ENCODE measurements at places on chromosomes 11 and 22.

DNA sequence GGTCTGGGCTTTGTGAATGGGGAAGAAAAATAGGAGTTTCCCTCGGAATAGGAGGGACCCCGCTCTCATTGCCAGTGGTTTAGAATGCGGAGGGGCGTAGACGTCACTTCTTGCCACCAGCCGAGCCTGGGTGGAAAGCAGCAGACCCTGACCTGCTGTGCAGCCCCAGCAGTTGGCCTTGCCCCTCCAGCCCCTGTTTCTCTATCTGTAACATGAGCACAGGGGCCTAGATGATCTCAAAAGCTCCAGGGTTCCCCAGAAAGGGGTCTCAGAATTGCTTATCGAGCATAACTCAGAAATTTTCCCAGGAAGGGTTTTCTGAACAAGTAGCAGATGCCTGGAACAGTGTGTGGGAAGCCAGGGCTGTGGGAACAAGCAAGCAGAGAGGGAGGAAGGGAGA, 43.9 kb downstream of the C11orf91 start:
- no peak for DNase-seq

- no peak for DNase-seq
Observed at GRCh38 chr11:60389279-60389910, 6.9 kb upstream of the MS4A14 start.

GRCh38 chr22:44091021-44091721, 67.1 kb downstream of the PARVB start:
- DNase-seq = peak; percentile 30

DNA sequence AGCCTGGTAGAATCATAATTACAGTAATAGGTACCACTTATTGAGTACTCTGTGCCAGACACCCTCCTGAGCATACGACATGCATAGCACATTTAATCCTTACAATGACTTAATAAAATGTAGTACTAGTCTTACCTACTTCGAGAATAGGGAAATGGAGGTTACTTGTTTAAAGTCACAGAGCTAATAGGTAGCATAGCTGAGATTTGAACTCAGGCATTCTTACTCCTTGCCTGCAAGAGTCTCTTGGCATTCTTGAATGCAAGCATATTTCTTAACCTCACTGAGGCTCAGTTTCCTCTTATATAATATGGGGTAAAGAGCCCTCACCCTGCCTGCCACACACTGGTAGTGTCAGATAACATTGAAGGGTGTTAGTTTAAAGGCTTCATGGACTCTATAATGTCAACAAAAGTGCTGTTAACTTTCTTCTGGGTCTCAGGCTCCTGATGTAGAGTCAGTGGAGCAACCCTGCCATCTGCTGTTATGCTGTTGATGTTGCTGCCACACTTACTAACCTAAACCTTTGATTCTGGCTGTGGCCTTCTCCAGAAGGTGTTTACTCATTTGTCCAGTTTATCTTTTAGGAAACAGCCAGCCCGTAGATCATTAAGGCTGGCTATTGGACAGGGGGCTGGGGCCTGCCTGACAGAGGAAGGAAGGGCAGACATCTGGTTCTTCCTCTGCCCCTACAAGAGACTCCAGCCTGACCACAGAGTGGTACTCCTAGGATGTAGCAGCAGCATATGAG, 18.9 kb downstream of the LIMK2 start:
- peak; percentile 14 for DNase-seq

DNA sequence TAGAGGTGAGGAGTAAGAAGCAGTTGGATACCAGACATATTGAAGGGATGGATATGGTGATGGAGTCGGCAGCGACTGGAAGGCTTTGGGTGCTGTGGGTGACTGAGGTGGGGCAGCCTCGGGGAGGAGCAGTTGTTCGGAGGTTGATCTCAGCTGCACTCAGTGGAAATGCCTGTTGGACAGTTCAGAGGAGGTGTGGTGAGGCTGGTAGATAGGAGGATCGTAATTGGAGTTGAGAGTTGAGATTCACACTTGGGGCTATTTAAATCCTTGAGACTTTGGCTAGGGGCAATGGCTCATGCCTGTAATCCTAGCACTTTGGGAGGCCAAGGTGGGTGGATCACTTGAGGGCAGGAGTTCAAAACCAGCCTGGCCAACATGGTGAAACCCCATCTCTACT, 6.9 kb downstream of the OTUB1 start:
- DNase-seq = no peak

DNA sequence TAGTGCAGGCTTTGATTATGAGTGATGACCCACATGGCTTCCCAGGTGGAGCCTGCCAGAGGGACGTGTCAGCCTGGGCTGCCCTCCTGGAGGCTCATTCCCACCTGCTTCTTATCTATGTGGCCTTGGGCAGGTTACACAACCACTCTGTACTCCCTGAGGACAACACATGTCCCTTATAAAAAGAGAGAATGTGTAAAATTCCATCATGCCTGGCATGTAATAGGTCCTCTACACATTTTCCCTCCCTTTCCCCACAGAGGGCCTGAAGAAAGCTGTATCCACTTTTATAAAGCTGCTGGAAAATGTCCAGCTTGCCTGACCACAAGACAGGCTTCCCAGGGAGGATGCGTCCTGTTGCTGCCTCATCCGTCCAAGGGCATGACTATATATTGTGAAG, 55.0 kb upstream of the VSTM5 start:
- no peak for DNase-seq

DNA sequence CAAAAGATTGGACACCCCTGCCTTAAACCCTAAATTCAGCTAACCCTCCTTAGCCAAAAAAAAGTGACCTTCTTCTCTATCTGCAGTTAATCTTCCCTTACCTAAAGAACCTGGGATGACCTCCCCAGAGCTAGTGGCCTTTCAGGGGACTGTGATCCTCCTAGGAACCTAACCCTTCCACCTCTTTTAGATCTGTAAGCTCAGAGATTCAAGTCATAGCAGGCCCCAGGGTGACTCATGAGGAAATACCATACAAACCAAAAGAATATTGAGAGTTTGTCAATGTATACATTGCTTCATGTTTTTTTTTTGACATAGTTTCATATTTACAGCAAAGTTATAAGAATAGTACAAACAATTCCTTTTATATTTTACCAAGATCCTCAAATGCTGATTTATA, 38.3 kb upstream of the CXCR5 start:
- peak; percentile 52 for DNase-seq

DNA sequence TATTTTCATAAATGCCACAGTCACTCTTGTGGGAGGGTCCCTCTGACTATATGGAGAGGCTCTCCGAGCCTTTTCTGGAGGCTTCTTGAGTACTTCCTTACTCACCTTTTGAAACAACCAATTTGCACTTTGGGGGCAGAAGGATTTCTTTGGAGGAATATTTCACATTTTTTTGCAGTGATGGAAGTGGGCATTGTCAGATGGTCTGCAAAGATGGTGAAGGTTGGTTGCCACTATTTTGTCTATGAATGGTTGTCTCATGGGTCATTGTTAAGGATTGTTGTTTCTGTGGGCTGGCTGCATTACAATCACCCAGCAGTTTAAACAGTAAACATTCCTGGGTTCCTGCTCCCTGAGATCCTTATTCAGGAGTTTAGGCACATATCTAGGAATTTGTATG, 388.2 kb downstream of the TMEM135 start:
- DNase-seq = no peak

DNA sequence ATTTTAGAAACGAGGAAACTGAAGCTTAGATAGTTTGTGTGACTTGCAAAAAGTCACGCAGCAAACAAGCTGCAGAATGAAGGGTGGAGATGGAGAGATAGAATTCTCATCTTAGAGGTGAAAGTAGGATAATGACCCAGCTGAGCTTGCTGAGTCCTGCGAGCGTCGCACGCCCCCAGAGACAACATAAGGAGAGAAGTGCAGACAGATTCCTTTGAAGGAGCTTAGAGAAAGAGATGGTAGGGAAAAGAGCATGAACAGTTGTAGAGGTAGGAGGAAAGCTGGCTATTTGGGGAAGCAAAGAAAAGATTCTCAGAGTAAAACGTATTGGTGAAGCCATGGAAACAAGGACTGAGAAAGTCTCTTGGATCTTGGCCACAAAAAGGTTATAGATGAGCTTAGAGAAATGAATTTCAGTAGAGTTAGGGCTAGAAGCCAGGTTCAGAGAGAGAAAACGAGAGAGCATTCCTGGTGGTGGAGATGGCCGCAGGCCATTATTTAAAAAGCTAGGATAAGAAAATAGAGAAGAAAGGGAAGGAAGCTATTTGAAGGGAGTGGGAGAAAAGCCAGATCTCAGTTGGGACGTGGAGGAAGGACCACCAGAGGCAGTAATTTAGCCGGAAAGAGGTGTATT, 44.8 kb downstream of the FAM83F start:
- no peak for DNase-seq

- DNase-seq = no peak
Observed at GRCh38 chr22:35837101-35837727, 119.5 kb downstream of the APOL5 start.

DNA sequence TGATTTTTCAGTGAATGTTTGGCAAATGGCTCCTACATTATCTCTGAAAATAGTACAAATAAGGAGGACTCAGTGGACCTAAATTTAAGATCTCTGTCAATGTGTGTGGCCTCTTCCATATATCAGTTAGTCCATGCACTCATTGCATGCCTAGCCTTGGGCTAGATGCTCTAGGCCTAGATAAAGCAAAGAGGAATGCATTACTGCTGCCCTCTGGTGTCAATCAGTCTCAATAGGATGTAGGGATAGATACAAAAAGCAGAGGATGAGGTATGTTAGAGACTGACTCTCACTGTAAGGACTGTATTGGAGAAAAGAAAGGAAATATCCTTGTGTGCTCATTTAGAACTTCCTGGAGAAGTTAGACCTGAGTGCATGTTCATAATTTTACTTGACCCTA, 42.0 kb downstream of the MS4A2 start:
- peak; percentile 10 for DNase-seq

- no peak for DNase-seq
Observed at GRCh38 chr22:20532256-20532993, 25.0 kb downstream of the MED15 start.

DNA sequence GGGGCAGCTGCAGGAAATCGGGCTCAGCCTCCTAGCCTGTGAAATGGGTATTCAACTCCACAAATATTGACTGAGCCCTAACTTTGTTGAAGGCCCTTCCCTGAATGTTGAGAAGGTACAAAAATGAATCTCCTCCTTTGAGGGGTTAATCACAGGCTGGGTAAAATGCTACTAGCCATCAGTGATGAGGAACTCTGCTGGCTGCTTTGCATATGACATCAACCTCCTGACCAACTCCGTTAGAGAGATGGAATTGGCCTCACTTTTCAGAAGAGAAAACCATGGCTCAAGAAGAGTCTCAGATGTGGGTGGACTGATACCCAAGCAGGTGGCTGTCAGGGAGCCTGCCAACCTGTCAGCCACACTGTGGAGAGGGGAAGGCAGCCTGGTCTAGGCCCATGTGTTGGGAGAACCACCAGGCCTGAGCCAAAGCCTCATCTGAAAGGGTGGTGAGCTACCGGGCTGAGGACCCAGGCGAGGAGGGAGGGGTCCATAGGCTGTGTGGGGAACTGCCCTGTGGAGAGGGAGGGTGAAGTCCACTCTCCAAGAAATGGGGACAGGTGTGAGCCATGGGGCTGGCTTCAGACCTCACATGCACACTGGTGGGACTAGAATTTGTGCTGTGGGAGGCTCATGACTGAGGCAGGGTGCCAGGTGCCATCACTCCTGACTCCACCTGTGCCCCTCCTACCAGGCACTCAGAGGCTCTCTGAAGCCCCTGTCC, 11.8 kb downstream of the CDCA5 start:
- DNase-seq = no peak

DNA sequence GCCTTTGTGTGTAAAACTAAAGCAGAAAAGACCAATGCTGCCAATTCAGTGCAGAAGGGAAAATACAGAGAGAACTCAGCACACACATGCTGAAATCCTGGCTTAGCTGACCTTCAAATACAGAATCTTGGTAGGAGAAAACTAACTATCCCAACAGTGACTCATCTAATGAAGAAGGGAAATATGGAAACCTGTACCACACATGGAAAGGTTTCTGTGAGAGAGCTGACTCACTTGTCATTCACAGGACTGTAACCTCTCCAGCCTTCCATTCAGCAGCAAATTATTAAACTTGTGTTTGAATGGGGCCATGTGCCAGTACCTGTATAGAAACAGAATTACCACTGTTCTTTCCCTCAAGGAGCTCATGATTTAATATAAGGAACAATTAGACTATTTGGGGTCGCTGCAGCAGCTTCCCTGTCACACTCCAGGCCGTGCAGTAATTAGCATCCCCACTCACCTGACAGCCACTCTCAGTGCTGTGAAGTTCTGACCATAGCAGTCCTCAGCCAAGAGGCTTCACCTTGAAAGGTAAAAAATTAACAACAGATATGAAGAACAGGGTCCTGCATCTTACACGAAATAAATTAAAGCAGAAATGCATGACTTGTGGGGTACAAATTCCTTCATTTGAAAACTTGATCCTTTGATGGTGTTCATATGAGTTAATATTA, 53.9 kb downstream of the MSANTD4 start:
- DNase-seq = no peak

DNA sequence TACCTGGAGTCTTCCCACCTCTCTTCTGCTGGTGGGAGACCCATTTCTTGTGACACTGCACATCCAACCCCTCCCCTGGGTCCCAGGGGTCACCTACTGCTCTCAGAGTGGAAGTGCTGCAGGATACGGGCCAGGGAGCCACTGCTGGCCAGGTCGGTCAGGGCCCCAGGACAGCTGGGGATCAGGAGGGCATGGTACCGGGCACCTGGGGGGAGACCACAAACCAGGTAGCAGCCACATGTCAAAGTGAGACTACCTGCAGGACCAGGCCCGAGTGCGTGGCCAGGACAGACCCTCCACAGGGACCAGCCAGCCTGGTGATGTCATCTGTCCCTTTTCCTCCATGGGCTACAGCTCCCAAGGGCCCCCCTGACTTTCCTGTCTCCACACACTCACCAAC, 3.9 kb downstream of the GATD1 start:
- no peak for DNase-seq

- no peak for DNase-seq
Observed at GRCh38 chr11:84722583-84723108, 904.5 kb downstream of the DLG2 start.

- peak; percentile 30 for DNase-seq
Observed at GRCh38 chr11:59754494-59754858, 700 bp upstream of the STX3 start.

GRCh38 chr11:306645-307371, 808 bp upstream of the IFITM2 start:
- DNase-seq = no peak

GRCh38 chr11:66979336-66979980, 4.4 kb downstream of the C11orf86 start:
- no peak for DNase-seq

DNA sequence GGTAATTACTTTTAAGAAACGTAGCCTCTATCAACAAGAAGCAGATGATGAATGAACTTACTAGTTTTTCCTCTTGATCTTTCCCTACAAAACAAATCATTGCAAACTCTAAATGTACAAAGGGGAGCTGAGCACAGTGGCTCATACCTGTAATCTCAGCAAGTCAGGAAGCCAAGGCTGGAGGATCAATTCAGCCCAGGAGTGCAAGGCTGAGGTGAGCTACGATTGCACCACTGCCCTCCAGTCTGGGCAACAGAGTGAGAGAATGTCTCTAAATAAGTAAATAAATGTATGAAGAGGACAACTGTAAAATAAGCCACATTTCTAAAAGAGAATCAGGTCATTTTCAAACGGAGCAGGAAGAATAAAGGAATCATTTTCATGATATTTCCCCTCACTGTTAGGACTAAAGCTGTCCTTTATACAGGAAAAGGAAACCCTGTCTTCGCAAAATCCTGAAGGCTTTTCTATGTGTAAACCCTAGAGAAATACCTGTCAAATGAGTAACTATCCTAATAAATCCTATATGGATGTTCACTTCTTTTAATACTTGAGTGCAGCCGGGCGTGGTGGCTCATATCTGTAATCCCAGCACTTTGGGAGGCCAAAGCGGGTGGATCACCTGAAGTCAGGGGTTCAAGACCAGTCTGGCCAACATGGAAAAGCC, 41.2 kb downstream of the RRAS2 start:
- DNase-seq = no peak
